ENCODE measurements at places on chromosomes 11 and 22. TPM values are rescaled to one million over a fixed set of nuclear protein-coding genes. Genes with fewer than 3 reads are reported as not detected.
A peak's percentile ranks its signal among the peaks of the same experiment; 100 is the strongest.

- no peak for DNase-seq
These were observed 9.4 kb downstream of the TREH start for GRCh38 chr11:118670063-118670462.

DNA sequence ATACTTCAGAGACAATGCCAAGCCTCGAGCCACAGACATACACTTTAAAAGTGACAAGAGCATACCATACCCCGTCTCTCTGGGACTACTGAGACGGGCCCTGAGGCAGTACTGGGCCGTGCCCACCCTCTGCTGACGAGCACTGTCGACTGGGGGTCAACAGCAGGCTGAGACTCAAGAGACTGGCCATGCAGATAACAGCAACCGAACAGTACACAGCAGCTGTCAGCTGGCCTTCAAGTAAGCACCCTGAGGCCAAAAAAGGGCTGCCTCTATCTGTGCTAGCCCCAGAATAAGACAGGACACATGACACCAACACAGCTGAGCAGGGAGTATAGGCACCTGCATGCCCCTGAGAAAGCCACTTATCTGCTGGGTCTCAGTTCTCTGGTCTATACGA is 18.9 kb upstream of the TMEM121B start:
- DNase-seq = no peak

OTOG gene
- total RNA-seq = not detected

- no peak for DNase-seq
These were observed 16.3 kb downstream of the HTR3A start for GRCh38 chr11:113991170-113991569.

GRCh38 chr11:19450282-19450681 is 209.5 kb upstream of the E2F8 start:
- DNase-seq = no peak

- peak; percentile 22 for DNase-seq
These were observed 44.9 kb downstream of the OSBPL5 start for GRCh38 chr11:3120071-3120792.

GTSE1 gene
- 2.2 TPM for total RNA-seq

- no peak for DNase-seq
These were observed 66.5 kb downstream of the PPP2R1B start for GRCh38 chr11:111699579-111700156.

DNA sequence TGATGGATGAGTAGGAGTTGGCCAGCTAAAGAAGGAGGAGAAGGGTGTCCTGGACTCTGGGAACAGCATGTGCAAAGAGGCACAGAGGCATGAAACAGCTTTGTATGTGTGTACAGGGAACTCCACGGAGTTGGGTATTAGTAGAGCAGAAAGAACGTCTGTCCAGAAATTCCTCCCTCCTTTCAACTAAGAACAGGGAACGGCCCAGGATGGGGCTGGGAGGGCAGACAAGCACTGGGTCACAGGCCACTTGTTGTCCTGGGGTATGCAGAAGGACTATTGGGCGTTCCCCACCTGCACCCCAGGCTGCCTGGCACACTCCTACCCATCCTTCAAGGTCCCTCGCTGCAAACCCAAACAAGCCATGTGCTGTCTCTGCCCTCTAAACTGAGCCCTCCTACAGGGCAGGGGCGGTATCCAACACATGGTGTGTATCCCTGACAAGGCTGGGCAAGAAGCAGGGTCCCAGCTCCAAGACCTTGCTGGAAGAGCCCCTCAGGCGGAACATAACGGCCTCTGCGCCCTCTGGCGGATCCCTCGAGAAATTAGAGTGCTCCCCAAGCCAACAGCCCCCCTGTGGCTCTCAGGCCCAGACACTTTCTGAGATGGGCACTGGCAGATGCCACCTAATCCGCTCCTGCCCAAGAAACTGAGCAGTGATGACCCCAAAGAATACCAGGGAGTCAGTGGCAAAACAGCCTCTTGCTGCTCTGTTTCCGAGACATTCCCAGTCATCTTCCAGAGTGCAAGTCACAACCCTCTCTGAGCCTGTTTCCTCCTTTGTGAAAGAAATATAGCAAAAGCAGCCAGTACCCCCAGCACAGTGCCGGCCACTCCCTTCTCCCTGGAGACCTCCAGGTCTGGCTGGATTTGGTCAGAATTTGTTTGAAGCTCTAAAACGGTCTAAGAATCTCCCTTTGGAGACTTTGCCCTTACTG is 1.6 kb upstream of the ELFN2 start:
- peak; percentile 67 for DNase-seq

- no peak for DNase-seq
These were observed 4.3 kb downstream of the COX8A start for GRCh38 chr11:63978551-63979239.

- no peak for DNase-seq
These were observed 11.1 kb upstream of the VPS37C start for GRCh38 chr11:61172356-61172755.
